ENCODE measurements at places on chromosomes 4 and X.

DNA sequence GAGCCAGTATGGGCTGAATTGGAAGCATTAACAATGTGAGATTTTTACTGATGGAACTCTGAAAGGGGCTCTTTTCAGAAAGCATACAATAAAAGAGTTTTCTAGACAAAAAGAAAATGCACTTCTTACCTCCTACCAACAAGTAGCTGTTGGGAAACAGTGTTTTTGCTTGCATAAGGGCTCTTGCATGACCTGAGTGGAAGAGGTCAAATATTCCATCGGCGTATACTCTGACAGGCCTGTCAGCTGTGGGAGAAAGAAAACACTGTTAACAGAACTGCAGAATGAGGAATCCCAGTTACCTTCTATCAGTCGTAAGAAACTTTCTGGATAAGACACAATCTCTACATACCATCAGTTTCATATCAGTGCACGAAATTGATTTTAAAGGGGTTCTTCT lies 39.5 kb downstream of the PCYT1B start:
- DNase-seq = no peak

DNA sequence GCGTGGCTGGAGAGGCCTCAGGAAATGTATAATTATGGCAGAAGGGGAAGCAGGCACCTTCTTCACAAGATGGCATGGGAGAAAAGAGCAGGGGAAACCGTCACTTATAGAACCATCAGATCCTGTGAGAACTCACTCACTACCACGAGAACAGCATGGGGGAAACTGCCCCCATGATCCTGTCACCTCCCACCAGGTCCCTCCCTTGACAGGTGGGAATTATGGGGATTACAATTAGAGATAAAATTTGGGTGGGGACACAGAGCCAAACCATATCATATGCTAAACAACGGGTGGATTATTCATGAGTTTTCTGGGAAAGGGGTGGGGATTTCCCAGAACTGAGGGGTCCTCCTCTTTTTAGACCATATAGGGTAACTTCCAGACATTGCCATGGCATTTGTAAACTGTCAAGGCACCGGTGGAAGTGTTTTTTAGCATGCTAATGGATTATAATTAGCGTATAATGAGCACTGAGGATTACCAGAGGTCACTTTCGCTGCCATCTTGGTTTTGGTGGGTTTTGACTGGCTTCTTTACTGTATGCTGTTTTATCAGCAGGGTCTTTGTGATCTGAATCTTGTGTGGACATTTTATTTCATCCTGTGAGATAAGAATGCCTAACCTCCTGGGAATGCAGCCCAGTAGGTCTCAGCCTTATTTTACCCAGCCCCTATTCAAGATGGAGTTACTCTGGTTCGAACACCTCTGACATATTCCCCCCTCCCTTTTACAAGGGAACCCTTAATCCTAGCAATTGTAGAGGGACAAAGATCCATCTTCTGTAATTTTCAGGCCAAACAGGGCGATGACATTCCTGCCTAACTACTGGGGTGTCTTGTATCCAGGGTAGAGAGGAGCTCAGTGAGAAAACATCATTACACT lies 27.6 kb upstream of the ZNF81 start:
- no peak for DNase-seq

DNA sequence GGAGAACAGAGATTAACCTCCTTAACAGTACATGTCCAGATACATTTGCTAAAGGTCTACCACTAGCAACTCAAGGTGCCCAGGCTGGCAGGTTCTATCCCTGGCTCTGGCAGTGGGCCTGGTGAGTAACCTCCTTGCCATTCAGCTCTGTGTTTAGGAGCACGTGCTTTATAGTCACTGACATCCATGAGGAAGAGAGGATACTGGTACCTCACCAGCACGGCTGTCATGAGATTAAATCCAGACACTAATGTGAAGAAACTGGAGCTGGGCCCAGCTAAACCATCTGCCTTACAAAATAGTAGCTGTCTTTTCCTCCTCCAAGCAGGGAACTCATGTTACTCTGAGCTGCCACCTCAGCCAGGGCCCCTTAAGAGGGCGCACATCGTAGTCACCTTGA lies 45.3 kb downstream of the GPRASP3 start:
- DNase-seq = no peak

DNA sequence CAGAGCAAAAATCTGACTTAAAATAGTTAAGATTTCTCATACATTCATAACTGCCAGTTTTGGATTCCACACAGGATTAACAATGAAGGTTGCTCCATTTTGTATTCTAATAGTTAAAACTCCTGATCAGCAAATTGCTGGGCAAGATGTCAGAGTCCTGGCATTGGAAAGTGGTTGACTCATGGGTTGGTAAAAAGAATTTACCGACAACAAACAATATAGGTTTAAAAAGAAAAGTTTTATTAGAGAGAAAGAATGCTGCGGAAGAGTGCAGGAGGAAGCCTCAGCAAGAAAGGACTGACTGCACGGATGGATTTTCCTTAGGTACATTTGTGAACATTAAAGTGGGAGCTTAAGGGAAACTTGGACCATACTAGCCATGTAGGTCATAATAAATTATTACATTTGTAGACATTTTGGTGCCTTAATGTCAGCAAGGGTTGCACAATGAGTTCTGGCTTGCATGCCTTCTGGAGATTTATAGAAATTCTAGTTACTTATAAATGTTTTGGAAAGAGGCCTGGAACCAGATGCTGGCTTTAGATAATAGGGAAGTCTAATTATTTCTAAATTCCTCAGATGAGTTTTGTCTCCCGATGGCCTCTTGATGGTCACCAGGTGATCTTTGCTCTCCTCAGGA lies 25.4 kb upstream of the IL2 start:
- no peak for DNase-seq

GRCh38 chr4:6121941-6122340 lies 78.4 kb downstream of the JAKMIP1 start:
- no peak for DNase-seq

DNA sequence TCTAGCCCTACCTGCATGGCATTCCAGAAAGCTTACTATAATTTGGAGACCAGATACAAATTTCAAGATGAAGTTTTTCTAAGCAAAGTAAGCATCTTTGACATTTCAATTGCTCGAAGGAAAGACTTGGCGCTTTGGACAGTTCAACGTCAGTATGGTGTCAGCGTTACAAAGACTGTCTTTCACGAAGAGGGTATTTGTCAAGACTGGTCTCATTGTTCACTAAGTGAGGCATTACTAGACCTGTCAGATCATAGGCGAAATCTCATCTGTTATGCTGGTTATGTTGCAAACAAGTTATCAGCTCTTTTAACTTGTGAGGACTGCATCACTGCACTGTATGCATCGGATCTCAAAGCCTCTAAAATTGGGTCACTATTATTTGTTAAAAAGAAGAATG lies 17.6 kb downstream of the THAP9 start:
- peak; percentile 75 for DNase-seq

GRCh38 chr4:176774852-176775251 lies 17.9 kb downstream of the VEGFC start:
- no peak for DNase-seq

DNA sequence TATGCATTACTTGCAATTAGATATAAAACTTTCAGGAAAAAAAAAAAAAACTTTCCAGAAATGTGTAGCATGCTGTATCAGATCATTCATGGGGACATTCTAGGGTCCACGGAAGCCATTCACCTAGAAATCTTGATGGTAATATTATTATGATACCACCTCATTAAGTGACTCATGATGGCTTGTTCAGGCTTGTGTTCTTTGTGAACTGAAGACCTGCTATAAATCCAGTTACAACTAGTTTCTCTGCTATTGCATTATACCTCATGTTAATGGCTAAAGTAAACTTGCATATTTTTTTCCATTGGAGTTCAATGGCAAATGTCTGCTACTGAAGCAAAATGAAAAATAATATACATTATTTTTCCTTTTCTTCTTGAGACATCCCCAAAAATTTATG lies 35.3 kb upstream of the PTPN13 start:
- no peak for DNase-seq

GRCh38 chr4:13984991-13985800 lies 357.7 kb upstream of the BOD1L1 start:
- no peak for DNase-seq

DNA sequence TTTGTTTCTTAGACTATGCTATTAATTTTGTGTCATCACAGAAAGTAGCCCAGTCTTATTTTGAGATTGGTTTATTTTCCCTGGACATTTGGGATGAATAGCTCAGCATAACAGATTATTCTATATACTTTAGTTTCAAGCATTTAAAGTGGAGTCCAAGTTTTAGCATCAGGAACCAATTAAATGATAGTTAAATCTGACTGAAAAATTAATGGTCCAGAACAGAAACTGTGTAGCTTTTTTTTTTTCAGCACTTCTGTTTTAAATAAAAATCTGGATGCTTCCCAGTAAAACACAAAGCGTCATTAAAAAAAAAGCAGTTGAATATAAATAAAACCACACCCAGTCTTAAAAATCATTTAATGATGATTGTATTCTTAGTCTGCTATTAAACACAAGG lies 59.4 kb upstream of the PITX2 start:
- DNase-seq = no peak

DNA sequence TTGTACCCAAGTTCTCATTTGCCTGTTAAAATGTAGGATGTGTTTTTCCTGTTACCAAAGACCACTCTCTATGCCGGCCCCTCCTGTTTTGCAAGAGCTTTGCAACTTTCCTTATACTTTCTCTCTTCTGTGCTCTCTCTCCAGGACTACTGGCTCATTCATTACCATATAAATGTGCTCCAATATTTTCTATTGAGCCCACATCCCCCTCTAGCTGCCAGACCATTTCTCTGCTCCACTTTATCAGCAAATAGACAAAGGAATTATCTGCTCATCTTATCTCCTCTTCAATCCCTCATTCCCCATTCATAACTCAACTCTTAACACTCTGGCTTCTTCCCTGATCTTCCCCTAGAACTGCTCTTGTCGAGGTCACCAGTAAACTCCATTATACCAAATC lies 33.6 kb downstream of the RPGR start:
- no peak for DNase-seq

DNA sequence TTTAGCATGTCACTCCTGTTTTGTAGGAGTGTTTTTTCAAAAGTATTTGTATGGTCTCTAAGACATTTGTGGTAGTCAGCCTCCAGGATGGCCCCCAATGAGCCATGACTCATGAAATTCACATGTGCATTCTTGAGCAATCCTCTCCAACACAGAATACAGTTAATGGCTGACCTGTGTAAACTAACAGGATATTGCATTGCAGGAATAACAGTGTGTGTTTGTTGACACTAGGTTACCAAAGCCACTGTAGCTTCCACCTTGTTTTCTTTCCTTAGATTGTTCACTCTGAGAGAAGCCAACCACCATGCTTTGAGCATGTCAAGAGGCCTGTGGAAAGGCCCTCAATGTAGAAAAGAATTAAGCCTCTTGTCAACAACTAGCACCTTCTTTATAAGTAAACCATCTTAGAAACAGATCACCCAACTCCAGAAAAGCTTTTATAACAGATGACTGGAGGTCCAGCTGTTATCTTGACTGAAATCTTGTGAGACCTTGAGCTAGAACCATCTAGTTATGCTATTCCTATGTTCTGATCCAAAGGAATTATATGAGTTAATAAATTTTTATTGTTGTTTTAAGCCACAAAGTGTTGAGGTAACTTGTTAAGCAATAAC lies 28.5 kb downstream of the TBCK start:
- no peak for DNase-seq

DNA sequence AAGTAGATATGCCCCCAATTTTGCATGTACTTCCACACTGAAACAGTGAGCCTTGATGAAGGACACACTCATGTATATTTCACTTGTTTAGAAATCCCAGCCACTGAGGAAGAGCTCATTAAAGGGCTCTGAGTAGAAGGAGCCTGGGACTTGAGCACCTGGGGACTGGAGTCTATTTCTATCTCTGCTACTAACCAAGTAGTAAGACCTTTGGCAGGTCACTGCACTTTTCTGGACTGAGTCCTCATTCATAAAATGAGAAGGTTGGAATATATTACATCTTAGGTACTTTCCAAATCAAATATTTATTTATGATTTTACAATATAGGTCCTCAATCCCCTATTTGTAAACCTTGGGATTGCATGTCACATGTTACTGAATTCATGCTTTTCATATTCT lies 78.2 kb upstream of the C4orf54 start:
- DNase-seq = no peak

DNA sequence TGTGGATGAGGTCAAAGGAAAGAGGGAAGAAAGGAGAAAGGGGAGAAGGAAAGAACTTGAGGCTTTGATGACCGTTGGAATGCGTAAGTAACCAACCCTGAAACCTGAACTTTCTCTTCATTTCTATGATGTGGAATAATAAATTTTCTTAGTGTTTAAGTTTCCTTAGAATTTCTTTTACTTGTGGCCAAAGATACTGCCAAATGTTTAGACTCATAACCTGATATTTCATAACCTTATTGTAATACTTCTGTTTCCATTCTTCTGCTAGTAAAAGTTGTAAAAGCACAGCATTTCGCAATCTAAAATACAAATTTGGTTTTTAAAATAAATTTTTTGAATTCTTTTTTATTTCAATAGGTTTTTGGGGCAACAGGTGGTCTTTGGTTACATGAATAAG lies 258.5 kb upstream of the GIMD1 start:
- DNase-seq = no peak

DNA sequence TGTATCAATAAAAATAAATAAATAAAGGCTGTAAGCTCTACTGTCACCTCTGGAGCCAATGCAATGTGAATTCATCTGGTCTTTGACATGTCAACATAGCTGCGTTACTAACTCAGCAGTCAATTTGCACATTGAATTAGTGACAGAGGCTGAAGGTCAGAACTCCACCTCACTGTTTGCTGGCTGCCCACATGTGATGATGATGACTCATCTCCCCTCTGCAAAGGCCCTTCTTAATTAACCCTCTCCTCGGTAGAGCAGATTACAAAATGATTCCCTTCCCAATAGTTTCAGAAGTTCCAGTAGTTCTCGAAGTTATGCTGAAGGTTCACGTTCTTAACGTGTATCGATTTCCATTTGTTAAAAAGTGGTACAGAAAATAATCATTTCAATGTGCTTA lies 1626.0 kb upstream of the TENM3 start:
- peak; percentile 24 for DNase-seq

- DNase-seq = no peak
These were observed 14.5 kb downstream of the GAB1 start for GRCh38 chr4:143351149-143351691.

GRCh38 chrX:134388161-134389109 lies 71.5 kb upstream of the HPRT1 start:
- no peak for DNase-seq

DNA sequence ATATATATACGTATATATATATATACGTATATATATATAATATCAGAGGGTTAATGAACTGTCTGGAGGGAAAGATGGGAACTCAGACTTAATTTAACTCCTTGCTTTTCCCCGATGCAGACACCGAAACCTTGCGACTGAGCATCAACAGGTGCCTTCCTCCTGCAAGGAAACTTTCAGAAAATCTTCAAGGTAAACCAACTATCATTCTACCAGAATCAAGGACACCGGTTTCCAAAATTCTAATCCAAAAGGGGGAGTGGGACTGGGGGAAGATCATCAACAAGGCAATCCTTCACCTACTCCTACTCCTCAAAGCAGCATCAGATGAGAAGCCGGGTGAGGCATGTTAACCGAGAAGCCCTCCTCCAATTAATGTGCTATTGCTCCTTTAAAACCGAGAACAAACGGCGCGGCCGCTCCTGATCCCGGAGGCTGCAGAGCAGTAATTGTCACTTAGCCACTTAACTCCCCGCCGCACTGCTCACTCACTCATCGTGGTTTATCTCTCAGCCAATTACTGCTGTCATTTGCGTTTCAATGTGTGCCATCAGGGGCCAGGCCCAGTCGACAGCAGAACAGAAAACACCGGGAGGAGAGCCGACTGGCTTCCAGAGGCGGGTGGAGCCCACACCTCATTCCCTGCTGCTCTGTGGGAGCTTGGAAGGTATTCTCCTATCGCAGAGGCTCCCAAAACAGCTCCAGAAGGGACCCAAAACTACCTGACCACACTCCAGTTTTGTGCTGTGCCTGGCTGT lies 61.7 kb downstream of the MAML3 start:
- DNase-seq = no peak
